ENCODE measurements at places on chromosomes 3 and 15.

- no peak for DNase-seq
Measured at GRCh38 chr3:44026220-44026865, 215.3 kb upstream of the TOPAZ1 start.

DNA sequence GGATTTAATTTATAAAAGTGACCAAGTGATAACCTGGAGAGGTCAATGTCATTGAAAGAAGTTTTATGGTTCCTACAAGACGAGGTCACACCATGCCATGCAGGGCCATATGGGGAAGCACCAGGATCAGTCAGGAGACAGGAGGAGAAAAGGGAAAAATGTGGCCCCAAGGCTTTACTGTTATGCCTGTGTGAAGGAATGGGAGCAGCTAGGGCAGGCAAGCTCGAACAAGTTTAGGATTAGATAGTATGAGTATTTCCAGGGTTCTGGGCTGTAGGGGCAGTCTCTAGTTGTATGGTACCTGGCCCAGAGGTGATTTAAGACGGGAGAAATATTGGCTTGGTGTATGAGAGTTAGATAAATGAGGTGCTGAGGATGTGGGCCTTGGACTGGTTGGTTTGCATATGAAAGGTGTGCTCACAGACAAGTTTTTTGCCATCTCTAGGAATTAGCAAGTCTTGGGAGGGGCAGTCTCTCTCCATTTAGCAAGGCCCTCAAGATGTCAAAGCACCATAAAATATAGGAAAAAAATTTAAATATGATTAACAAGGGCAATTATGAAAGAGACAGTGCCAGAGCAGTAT, 36.3 kb upstream of the DCLK3 start:
- no peak for DNase-seq

DNA sequence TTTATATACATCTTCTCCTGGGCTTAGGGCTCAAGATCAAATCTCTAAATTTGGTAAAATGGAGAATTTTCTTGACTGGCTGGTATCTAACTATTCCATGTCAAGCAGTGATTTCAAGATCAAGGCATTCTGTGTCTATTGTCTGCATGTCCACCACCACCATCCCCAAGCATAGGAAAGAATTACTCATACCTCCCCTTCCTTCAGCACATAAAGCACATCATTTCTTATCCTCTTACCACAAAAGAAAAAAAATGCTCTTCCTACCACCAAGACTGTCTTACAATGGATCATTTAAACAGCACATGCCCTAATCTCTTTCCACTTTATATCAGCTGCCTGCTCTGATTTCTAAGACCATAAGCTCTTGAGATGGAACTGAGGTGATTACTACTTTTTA, 470.5 kb upstream of the THBS1 start:
- DNase-seq, result no peak

DNA sequence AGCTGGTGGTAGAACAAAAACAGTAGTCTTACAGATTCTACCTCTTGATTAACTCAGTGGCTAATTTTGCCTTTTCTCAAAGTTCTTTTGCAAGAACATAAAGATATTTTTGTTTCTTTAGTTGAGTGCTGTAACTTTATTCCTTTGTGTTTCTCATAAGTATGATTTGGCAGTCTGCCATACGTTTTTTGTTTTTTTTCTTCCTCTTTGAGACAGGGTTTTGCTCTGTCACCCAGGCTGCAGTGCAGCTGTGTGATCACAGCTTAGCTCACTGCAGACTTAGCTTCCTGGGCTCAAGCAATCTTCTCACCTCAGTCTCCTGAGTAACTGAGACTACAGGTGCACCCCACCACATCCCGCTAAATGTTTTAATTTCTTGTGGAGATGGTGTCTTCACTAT, 22.4 kb downstream of the B3GNT5 start:
- peak; percentile 67 for DNase-seq

DNA sequence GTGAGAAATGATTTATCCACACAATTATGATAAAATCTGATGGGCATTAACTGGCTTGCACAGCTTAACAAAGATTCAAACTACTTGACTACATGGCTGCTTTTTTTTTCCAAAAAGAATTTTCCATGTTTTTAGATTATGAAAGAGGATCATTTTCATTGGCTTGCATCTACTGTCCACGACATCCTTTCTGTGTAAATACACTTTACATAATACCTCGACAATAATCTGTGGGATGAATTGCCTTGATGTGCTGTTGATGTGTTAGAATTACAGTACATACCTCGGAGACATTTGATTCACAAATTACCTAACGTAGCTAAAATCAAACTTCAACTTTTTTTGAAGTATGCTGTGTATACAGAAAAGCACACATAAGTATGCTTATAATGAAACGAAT, 104.4 kb downstream of the PPP2R3A start:
- DNase-seq, result no peak

GRCh38 chr3:147403511-147403910, 2.8 kb downstream of the ZIC4 start:
- DNase-seq, result no peak

- no peak for DNase-seq
Measured at GRCh38 chr3:107911337-107912000, 179.4 kb downstream of the CD47 start.

GRCh38 chr3:41682382-41682781, 279.5 kb downstream of the ULK4 start:
- DNase-seq, result no peak

- no peak for DNase-seq
Measured at GRCh38 chr3:100029689-100030088, 84.6 kb downstream of the FILIP1L start.

DNA sequence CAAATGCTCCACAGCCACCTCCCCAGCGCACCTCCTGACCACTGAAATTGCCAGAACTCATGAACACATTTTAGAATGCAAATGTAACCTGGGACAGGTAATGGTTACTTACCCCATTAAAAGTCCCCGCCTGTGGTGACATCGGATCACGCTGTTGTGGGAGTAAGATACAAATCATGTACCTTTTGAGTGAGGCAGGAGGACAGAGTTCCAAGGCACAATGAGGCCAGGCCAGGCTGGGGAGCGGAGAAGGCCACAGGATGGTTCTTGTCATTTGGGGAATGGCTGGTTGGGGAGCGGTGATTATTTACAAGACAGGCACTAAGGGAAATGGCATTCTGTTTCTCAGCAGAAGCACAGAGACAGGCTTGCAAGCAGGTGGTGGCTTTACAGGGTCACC, 490.0 kb downstream of the EDEM1 start:
- no peak for DNase-seq

Data from foreskin fibroblast (primary cell).